ENCODE measurements at places on chromosomes 12 and 14. TPM values are rescaled to one million over a fixed set of nuclear protein-coding genes. Genes with fewer than 3 reads are reported as not detected.

The EFS gene
- total RNA-seq = 27.8 TPM

The CRIP2 gene
- 4.0 TPM for total RNA-seq

DNA sequence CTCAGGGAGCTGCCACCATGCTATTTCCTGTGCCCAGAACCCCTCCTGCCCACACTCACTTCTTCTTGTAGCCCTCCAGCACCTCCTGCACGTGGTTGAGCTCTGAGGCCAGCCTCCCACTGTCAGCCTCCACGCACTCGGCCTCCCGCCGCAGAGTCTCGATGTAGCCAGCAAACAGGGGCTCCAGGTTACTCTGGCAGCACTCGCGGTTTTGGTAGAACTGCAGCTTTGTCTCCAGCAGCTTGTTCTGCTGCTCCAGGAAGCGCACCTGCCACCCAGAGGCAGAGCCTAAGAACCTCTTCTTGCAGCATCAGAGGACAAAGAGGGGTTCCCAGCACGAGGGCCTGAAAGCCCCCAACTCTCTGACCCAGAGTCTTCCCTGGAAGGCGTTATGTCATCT, 2.1 kb downstream of the KRT83 start:
- H3K27ac ChIP-seq = no peak overlapping the region
- no peaks in the 10 kb centered on the region for H3K4me1 ChIP-seq
- H3K36me3 ChIP-seq = no peaks in the 10 kb centered on the region
- no peak overlapping the region for H3K4me3 ChIP-seq
- DNase-seq = no peak
- no peaks in the 10 kb centered on the region for H3K27me3 ChIP-seq

- H3K4me1 ChIP-seq = peaks cover 3% of the 10 kb centered on the region
- H3K4me3 ChIP-seq = no peak overlapping the region
- H3K27ac ChIP-seq = no peak overlapping the region
- no peaks in the 10 kb centered on the region for H3K36me3 ChIP-seq
These were observed 35.2 kb downstream of the SCARB1 start for GRCh38 chr12:124828264-124829007.

DNA sequence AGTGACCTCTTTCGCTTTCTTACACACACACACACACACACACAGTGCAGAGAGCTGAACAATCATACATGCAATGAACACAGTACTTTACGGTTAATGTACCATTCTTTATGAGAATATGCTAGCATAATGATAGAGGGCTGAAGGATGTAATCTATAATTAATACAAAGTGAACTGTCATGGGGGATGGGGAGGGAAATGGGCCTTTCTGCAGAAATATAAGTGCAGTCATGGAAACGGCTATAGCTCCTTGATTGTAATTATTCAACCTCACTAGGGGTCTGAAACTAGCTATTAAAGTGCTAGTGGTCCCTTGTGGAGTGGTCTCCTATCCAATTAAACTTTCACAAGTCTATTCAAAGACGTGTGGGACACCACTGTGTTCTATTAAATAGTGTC, 443.2 kb upstream of the FOXG1 start:
- H3K27ac ChIP-seq = no peak overlapping the region
- H3K4me1 ChIP-seq = no peaks in the 10 kb centered on the region
- no peaks in the 10 kb centered on the region for H3K27me3 ChIP-seq
- no peak for DNase-seq
- H3K36me3 ChIP-seq = no peaks in the 10 kb centered on the region
- no peak overlapping the region for H3K4me3 ChIP-seq

DNA sequence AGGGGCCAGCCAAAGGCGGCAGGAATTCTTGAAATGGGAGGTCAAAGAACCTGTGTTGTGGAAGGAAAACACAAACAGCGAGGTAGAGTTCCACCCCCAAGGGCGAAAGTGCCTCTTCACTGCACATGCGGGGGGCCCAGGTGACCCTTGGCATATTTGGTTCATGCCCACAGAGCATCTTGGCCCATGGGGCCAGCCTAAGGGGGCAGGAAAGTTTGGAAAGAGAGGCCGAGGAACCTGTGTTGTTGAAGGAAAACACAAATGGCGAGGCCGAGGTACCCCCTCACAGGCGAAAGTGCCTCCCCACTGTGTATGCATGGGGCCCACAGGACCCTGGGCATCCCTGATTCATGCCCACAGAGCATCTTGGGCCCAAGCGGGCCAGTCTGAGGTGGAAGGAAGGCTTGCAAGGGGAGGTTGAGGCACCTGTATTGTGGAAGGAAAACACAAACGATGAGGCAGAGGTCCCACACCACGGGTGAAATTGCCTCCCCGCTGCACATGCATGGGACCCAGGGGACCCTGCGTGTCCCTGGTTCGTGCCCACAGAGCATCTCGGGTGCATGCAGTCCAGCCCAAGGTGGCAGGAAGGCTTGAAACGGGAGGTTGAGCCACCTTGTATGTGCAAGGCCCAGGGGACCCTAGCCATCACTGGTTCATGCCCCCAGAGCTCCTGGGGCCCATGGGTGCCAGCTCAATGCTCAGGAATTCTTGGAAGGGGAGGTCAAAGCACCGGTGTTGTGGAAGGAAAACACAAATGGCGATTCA, 384.1 kb downstream of the ALG10 start:
- H3K4me3 ChIP-seq = no peak overlapping the region
- H3K27me3 ChIP-seq = no peaks in the 10 kb centered on the region
- DNase-seq = no peak
- H3K4me1 ChIP-seq = no peaks in the 10 kb centered on the region
- no peaks in the 10 kb centered on the region for H3K36me3 ChIP-seq

GRCh38 chr12:100484891-100485471, 11.3 kb downstream of the NR1H4 start:
- DNase-seq = no peak
- no peak overlapping the region for H3K4me3 ChIP-seq
- H3K4me1 ChIP-seq = no peaks in the 10 kb centered on the region
- H3K27ac ChIP-seq = no peak overlapping the region
